ENCODE measurements at places on chromosomes 16 and 17.

- no peak for DNase-seq
Observed at GRCh38 chr17:28622186-28622585, 8.2 kb upstream of the RSKR start.

DNA sequence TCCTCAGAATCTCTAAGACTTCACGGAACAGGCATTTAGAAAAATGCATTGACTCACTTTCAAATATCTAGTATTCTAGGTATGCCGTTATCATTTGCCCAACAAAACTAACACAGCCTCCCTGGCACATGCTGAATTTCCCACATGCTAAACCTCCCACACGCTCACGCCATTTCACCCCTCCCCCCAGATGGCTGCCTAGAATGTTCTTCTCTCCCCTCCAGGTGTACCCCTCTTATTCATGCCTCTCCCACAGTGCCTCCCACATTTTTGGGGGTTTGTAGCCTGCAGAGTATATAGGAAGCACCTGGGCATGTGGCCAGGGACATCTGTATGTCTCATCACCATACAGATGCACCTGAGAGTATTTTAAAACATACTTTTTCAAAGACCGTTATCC lies 38.2 kb upstream of the ICAM2 start:
- DNase-seq: no peak

DNA sequence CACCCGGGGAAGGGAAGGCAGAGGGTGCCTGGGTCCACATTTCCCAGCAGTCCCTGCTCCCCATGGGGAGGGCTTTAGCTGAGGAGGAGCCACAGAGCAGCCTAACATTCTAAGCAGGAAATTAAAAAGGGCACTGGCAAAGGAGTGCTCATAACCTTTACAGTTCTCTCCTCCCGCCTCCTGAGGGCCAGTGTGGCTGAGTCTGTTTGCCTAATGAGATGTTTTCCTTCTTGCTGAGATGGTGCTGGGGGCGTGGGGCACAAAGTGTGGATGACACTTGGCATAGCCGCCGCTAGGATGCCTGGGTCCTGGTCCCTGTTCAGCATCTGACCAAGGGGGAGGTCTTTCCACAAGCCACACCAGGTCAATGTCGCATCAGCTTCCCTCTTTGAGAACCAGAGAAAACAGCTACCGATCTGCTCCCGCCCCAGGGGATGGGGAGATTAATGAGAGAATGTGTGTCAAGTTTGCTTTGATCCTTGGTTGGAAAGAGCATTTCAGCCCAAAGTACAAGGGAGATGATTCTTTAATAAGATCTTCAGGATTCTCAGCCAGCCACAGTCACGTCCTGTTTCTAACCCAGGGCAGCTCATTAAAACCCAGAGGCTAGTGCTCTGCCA lies 5.8 kb downstream of the KIF18B start:
- no peak for DNase-seq

DNA sequence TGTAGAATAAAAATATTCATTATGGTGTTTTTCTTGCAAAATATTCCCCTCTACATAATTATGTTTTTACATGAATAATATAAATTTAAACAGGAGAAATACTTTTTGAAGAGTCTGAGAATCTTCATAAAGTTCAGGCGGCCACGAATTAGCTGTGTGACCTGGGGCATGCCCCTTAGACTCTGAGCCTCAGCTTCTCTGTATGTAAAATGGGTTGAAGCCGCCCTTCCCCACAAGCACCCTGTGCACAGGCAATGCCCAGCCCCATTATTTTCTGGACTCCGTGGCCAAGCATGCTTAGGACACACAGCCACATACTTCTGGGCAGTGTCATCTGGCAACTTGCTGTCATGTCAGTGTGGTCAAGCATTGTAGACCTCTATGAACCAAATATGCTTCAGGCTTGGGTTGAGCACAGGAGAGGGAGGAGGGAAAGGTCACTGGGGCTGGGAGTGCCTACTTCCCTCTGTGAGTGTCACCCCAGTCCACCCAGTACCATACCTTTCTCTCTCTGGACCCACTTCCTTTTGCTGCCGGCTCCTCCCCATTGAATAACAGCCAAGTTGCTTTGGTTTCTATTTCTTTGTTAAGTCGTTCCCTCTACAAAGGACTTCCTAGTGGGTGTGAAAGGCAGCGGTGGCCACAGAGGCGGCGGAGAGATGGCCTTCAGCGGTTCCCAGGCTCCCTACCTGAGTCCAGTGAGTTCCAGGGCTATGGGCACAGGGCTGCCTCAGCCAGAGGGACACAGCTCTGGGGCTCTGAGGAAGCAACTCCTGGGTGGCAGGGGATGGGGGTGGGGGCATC lies at the start of gene LGALS9:
TSS of gene LGALS9 (plus strand) at position 582 of the 804 bp plus-strand sequence. CDS start at position 660, 78 bp downstream.
- no peak for DNase-seq

GRCh38 chr16:1494129-1494640 lies 1.0 kb downstream of the TELO2 start:
- no peak for DNase-seq

- no peak for DNase-seq
Observed at GRCh38 chr16:20946015-20946629, 45.6 kb downstream of the LYRM1 start.

DNA sequence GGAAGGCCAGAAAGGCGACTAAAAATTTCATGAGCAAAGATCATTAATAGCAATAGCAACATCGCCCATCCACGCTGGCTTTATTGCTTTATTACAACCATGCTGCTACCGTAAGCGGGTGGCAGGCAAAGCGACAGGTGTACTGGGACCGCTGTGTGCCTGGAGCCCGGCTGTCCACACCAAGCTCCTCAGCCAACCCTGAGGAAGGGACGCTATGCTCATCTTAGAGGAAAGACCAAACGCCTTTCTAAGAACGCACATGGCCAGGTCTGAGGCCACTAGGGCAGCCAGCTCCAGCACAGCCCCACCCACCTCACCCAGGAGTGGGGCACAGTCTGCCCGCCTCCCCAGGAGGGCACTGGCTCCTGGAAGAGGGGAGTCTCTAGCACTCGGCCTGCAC lies 28.0 kb downstream of the PEMT start:
- no peak for DNase-seq

DNA sequence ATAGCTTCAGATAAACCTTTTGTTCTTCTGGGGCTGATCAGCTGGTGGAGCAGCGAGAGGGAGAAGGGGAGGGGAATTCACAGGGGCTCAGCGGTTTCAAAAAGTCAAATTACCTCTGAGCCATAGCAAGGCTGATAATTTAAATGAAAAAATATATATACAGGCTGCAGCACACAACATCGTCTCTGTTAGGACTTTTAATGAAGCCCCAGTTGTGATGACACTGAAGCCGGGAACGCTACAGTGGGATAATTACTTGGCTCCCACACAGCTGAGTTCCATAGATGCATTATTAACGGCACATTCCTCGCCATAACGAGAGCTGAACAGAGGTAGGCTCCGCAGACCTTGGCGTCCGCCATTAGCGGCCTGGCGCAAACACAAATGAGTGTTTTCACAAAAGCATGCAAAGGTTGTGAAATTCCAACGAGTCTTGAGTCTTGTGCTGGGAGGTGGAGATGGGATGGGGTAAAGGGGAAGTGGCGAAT lies 216.0 kb downstream of the C16orf78 start:
- DNase-seq: no peak

DNA sequence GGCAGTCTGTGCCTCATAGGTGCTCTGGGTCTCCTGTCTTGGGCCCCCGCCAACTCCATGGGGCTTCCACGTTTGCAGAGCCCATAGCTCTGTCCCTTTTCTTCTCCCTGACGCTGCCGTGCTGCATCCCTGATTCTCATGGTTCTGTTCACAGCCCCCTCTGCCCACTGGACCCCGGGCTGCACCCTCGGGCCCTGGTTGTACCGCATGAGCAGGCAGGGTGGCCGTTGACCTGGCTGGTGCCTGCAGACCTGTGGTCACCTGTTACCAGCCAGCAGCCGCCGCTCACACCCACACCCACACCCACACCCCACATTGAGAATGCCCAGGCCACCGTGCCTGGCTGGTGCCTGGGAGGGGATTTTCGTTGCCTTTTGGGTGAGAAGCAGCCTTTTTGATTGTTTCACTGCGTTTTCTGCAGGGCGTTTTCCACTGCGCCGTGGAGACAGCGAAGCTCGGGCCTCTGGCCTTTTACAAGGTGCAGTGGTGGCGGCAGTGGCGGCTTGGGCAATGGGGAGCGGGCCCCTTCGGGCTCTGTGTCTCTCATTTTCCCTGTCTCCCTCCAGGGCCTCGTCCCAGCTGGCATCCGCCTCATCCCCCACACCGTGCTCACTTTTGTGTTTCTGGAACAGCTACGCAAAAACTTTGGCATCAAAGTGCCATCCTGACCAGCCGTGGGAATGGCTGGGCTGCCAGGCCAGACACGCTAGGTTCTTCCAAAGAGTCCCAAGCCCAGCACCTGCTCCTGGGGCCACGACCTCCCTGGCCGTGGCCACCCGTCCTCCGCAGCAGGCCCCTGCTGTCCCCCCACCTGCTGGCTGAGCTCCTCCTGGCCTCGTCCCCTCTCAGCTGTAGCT lies 7.6 kb downstream of the SLC25A10 start:
- DNase-seq: no peak

DNA sequence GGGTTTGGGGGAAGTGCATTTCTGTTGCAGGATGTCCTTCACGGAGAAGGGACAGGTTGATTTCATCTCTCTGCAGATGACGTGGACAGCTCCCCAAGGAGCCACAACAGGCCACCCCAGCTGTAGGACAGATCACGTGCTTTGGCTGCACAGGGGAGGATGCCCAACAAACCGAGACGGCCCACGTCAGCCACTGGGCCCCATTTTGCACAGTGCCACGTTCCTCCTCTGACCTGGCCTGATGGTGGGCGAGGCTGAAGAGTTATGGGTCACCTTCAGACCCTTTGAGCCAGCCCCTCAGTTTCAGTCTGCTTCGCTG lies 9.0 kb upstream of the RHBDL3 start:
- DNase-seq: no peak

- DNase-seq: no peak
Observed at GRCh38 chr16:50037662-50038220, 12.7 kb downstream of the CNEP1R1 start.

GRCh38 chr17:82106688-82107305 lies 8.8 kb upstream of the FASN start:
- DNase-seq: no peak

GRCh38 chr17:48023400-48024148 lies 14.0 kb downstream of the COPZ2 start:
- DNase-seq: peak; percentile 98

- no peak for DNase-seq
Observed at GRCh38 chr17:46028981-46029565, 30.0 kb downstream of the STH start.

GRCh38 chr17:27333410-27333980 lies 39.6 kb downstream of the WSB1 start:
- DNase-seq: no peak
